Foreskin keratinocyte (primary cell): ENCODE measurements at places on chromosomes 3 and 15. TPM values are rescaled to one million over a fixed set of nuclear protein-coding genes. Genes with fewer than 3 reads are reported as not detected.

- no peak for DNase-seq
Measured at GRCh38 chr15:65558997-65559760, 28.9 kb downstream of the HACD3 start.

DNA sequence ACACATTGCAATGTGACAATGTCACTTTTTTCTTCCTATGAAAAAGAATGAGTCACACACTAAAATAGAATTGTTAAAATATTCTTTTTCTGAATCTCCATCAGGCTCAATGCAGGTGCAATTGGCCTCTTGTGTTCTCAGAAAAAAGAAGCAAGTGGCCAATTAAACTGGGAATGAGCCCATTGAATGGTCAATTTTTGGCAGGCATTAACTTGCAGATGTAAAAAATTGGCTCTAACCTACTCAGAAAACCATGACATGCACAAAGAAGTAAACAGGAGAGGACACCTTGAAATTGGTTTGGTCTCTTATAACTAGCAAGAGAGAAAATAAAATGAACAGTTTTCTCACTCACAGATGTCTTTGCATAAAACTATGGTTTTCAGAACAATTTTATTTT lies 820.8 kb downstream of the TBL1XR1 start:
- no peak for DNase-seq

GRCh38 chr3:102182162-102182561 lies 252.7 kb upstream of the ZPLD1 start:
- DNase-seq, result peak; percentile 75

GRCh38 chr3:89851974-89852621 lies 744.7 kb downstream of the EPHA3 start:
- DNase-seq, result peak; percentile 20

- DNase-seq, result no peak
Measured at GRCh38 chr3:44511238-44511566, 33.7 kb upstream of the ZNF445 start.

- DNase-seq, result no peak
Measured at GRCh38 chr3:44363591-44363990, 25.0 kb downstream of the TCAIM start.

- DNase-seq, result no peak
Measured at GRCh38 chr15:100334905-100335304, 6.9 kb downstream of the ADAMTS17 start.

- peak; percentile 33 for DNase-seq
Measured at GRCh38 chr3:24323272-24323671, 171.4 kb downstream of the THRB start.

DNA sequence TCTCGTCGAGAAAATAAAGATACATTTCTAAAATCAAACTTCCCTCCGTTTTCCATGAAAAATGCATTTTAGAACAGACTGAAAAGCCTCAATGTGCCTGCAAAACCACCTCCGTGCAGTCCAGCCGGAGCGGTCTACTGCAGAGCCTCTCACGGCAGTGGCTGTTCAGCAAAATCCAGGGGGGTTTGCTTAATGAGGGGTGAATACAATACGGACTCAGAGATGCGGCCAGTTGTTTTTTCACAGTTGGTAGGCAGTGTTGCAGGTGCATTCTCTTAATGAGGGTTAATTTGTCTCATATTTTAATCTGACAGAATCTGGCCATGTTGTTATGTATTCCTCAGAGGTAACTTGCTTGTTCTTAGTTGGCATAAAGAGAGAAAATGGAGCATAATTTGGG lies 223.0 kb downstream of the EBLN2 start:
- no peak for DNase-seq

- no peak for DNase-seq
Measured at GRCh38 chr3:109413049-109413448, 75.7 kb upstream of the DPPA4 start.

- no peak for DNase-seq
Measured at GRCh38 chr15:48363474-48363873, 32.2 kb downstream of the DUT start.

DNA sequence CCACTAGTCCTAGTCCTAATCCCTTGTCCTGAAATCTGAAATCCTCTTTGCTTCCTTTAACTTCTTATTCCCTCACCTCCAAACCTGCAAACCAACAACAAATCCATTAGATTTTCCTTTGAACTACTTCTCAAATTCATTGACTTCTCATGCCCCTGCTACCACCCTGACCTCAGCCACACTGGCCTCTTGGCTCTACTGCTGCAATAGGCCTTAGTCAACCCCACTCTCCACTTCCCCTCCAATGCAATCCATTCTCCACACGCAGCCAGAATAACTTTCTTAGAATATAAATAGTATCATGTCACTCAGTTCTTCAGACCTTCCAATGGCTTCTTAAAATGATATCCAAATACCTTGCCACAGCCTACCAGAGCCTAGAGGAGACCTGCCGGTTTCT lies 131.1 kb upstream of the GADL1 start:
- DNase-seq, result no peak

DNA sequence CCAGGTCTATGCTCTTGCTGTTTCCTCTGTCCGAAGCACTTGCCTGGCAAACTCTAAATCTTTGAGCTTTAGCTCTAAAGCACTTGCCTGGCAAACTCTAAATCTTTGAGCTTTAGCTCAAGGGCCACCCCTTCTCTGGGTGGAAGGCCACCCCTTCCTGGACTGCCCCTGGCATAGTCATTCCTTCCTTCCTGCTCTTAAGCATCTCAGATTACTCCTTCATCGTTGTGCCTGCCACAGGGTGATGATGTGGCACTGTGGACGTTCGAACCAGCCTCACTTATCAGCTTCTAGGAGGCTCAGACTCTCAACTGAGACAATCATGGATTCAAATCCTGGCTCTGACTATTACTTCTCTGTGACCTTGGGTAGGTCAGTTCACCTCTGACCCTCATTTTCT lies 10.5 kb upstream of the CRABP1 start:
- no peak for DNase-seq

DNA sequence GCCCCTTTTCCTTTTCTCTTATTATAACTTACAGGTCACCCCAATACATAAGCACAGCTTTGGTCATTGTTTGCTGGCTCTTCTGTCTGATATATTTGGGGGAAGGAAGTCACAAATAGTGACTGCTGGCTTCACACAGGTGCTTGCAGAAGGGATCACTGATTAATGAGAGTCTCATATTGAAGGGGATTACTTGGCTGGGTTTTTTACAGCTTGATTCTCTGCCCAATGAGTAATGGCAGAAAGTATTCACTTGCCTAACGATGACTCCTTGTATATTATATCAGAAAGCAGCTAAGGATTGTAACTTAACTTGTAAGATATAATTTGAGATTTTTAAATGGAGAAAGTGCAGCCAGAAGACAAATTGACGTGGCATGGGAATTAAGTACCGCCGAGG lies 119.3 kb upstream of the PFN2 start:
- peak; percentile 33 for DNase-seq

- no peak for DNase-seq
Measured at GRCh38 chr3:72582211-72582878, 265.9 kb downstream of the SHQ1 start.

GRCh38 chr3:179404307-179404706 lies 47.0 kb downstream of the GNB4 start:
- DNase-seq, result no peak

DNA sequence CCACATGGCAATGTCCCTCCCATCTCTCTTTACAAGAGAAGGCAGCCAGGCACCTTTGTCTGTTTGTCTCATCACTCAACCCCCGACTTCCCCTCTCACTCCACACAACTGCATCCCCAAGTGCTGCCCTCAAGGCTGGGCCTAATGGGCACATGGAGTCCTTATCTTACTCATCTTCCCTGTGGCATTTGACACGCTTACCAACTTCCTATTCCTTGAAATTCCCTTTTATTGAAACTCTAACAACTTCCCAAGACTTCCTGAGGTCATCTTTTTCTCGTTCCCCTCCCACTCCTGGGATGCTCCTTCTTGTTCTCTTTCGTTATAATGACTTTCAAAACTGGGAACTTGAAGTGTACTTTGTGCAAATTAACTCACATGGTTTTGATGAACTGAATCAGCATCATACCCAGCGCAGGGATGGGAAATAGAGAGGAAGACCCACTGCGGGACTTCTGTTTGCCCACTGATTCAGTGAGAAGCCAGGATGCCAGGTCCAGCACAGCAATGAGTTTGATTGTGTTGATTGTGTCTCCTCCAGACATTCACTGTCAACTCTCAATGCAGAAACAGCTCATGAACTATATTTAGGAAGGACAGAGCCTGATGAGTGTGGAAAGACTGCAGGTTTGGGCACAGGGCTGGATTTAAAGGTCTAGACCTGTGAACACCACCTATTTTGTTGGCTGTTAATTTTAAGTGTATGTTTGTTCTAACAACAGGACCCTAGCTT lies 104.7 kb upstream of the TNIK start:
- no peak for DNase-seq

DNA sequence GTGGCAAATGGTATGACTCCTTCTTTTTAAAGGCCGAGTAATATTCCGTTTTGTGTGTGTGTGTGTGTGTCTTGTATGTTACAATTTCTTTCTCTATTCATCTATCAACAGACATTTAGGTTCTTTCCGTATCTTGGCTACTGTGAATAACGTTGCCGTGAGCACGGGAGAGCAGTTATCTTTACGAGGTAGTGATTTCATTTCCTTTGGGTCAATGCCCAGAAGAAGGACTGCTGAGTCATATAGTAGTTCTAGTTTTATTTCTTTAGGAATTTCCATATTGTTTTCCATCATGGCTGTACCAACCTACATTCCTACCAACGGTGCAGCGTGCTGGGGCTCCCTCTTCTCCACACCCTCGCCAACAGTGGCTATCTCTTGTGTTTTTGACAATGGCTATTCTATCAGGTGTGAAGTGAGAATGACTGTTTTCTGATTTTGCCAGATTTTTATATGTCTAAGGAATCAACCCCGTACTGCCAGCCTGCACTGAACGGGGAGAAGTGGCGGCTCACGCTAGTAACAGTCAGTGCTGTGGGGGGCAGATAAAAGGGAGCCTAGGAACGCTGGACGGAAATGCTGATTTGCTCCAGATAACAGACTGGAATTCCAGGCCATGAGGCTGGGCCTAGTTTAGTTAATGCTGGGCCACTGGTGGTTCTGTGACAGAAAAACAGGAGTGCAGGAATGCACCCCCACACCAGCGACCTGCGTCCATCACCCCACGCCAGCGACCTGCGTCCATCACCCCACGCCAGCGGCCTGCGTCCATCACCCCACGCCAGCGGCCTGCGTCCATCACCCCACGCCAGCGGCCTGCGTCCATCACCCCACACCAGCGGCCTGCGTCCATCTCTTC lies 168.1 kb downstream of the XXYLT1 start:
- DNase-seq, result peak; percentile 90

DNA sequence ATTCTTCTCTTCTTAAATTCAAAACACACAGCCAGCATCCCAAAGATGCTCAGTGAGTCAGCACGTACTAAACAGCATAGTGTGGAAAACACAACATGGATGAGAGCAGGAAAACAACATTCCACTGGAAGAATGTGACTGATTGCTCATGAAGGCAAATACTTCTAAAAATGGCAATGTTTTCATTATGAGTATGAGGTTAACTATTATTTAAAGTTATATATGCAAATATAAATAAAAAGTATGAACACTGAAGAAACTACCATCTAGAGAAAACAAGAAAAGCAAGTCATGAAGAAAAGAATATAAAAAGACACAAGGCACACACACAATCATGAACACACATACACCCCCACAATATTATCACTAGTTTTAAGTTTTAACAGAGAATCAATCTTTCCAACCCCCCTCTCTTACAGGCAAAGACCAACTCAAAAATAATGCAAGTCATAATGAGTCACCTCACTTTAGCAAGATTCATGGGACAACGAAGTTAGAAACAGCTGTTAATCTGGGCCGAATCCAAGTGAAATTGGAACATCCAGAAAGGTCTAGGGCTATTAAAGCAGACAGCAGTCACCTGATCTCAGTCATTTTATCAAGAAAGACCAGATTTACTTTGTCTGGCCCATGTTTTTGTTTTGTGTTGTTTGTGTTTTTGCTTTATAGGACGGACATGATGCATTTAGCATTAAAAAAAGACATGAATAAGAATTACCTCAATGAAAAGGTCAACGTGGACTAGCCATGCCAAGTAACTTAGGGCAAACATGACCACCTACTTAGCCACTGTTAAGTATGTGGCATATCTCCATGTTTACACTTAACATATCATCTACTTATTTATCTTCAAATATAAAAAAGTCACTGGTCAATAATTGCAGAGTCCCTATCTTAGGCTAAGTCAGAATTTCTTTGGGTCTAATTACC lies 18.1 kb downstream of the GBE1 start:
- DNase-seq, result peak; percentile 93

GRCh38 chr3:47427866-47428265 lies 47.0 kb downstream of the PTPN23 start:
- DNase-seq, result no peak

GRCh38 chr15:57832183-57832582 lies 125.7 kb downstream of the POLR2M start:
- DNase-seq, result no peak

DNA sequence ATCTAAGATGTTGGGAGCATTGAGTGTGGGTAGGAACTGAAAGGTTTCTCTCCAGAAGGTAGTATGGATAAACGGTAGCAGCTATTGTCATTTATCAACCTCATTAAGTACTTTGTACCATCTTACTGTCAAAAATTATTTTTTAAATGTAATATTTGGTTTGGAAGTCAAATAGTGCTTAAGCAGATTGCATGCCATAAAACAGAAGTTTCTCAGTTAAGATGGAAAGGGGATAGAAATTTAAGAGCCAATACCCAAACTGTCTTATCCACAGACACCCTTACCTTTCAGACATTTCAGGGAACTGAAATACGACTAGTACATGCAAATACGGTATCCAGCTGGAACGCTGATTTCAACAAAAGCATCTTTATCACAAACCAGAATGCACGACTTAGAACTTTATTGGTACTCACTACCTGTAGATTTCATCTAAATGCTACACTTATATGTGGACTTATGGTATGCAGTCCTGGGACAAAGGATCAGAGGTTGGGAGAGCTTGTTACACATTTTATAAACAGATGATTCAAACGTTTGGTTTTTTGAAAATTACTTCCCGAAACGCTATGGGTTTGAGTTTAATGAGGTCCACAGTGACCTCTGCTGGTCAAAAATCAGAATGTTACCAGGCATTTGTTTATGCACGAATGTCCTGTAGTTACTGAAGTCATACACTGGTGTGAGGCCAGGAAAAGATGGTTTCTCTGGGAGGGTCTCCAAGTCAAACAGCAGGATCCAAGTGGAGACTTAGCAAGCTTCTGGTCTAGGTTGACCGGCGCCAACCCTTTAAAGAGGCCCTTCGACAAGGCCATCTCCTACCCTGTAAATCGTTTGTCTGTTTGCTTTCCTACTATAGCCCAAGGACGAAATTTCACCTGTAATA lies 45.7 kb upstream of the DUT start:
- DNase-seq, result peak; percentile 31

DNA sequence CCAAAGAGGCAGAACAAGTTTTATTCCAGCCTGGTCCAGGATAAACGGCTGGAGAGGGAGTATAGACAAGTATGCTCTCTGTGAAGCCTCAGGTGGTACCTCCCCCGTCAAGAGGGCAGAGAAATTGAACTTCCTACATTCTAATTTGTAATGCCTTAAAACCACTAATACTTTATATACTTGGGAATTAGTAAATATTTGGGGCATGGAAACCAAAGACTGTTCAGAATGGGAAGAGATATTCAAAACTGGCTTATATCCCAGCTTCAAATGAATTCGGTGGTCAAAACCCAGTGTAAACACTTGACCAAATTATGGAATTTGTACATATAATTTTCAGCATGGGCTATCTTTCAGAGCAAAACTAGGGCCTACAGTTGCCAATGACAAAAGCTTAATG lies 122.6 kb downstream of the FBN1 start:
- no peak for DNase-seq

SLC22A14 gene
- 0.14 TPM in 1 of 2 replicates, not detected in the other for total RNA-seq

ZNF502 gene
- 3.7 and 3.9 TPM in 2 replicates for total RNA-seq

OR4F6 gene
- not detected in 2 replicates for total RNA-seq

TM4SF18 gene
- not detected in 2 replicates for total RNA-seq

ALS2CL gene
- total RNA-seq, result 32.3 and 39.6 TPM in 2 replicates

AMT gene
- total RNA-seq, result 1.2 and 1.3 TPM in 2 replicates

GOLGA8J gene
- total RNA-seq, result 0.07 TPM in 1 of 2 replicates, not detected in the other

ATP10A gene
- total RNA-seq, result not detected in 2 replicates
